ENCODE measurements at places on chromosomes 6 and 20. TPM values are rescaled to one million over a fixed set of nuclear protein-coding genes. Genes with fewer than 3 reads are reported as not detected.

DNA sequence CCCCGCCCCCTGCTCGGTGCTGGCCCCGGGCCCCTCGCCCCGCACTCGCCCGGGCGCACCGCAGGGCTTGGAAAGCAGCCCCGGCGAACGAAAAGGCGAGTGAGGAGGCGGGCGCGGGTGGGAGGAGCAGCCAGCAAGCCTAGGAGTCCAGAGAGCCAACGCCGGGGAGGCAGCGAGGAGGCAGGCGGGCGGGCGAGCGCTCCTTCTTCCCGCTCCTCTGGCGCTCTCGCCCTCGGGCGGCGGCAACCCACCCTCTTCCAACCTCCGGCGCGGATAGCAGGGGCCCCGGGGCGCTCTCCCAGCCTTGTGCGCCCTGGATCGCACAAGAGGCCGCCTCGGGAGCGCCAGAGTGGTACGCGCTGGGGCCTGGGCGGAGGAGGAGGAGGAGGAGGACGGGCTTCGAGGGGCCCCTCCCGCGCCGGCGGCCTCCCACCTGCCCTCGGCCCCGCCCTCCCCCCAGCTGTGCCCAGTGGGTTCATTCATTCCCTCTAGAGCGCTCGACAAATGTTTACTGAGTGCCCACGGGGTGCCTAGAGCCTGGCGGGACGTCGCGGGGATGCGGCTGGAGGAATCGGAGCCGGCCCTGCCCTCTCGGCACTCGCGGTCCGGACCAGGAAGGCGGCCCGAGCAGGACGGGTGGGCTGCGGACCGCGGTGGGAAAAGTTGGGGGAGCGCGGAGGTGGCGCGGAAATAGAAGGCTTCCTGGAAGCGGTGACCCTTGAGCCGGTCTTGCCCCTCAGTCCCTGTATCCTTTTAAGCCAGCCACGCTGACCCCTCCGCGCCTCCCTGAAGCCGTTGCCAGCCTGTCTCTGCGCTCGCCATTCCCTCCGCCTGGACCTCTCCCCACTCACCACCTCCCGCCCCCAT, at the start of gene BMP7:
BMP7 (minus strand) TSS at position 351 of the 867 bp plus-strand sequence. CDS start 519 bp downstream, outside the sequence.
- no peak for DNase-seq

GRCh38 chr6:45441851-45442453, 64.2 kb upstream of the SUPT3H start:
- DNase-seq = no peak

GRCh38 chr6:160221423-160221822, 37.2 kb downstream of the SLC22A2 start:
- no peak for DNase-seq

GRCh38 chr6:938271-938905, 245.4 kb upstream of the EXOC2 start:
- no peak for DNase-seq

DNA sequence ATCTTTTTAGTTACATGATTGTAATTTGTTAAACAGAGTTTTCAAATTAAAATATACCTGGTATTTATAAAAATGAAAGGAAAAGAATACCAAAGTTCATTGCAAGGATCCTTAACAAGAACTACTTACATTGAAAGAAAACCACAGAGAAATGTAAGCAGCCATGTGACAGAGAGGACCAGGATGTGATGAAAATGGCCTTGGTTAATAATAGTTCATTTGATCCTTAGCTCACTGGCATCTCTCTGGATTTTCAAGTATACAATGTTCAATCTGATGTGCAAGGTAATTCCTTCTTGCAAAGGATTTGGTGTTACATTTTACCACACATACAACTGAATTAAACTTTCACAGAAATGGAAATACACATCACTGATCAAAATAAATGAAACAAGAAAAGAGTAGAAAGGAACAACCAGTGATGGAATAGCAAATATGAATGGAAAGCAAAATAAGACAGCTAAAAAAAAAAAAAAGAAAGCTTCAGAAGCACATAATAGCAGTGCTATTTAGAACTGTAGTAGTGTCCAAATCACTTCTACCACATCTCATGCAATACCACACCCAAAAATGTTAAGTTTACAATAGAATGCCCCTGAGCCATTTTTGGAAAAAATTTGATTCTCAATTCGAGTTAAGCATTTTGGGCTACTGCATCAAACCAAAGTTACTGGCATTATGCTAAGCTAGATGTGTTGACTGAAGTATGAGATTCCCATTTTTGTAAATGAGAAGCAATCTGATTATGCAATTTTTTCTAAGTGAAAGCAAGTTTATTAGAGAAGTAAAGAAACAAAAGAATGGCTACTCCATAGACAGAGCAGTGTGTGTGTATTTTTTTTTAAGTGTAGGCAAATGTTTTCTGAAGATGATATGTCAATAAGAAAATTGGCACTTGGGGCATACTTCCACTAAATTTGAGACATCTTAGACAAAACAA, 22.6 kb upstream of the HLA-A start:
- DNase-seq = no peak

- no peak for DNase-seq
Measured at GRCh38 chr6:91645811-91646210, 1058.9 kb upstream of the MAP3K7 start.

DNA sequence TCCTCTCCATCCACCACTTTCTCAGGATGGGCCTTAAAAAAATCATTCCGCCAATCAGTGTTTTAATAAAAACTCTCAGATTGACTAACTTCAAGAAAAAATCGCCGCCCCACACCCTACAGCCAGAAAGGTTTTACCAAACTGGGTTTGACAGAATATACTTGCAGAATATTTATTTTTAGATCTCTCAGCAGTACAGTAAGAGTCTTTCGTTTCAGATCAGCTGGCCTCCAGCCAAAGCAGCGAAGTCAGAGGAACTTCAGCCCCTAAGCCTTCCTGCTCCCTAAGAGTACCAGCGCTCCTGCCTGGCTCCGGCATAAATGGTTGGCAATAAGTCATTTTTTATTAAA, 24.7 kb downstream of the TBC1D7 start:
- no peak for DNase-seq

- no peak for DNase-seq
Measured at GRCh38 chr20:63628246-63628975, 1.5 kb upstream of the GMEB2 start.

GSTA3 gene
- 0.74 TPM for polyA plus RNA-seq

Data from right renal cortex interstitium (tissue), 3 donors.